Activated CD4-positive, alpha-beta T cell treated with anti-CD3 and anti-CD28 coated beads for 1 hour (primary cell): ENCODE measurements at places on chromosomes 1 and 21.

GRCh38 chr1:208318150-208318734 lies 74.1 kb upstream of the PLXNA2 start:
- DNase-seq = no peak

DNA sequence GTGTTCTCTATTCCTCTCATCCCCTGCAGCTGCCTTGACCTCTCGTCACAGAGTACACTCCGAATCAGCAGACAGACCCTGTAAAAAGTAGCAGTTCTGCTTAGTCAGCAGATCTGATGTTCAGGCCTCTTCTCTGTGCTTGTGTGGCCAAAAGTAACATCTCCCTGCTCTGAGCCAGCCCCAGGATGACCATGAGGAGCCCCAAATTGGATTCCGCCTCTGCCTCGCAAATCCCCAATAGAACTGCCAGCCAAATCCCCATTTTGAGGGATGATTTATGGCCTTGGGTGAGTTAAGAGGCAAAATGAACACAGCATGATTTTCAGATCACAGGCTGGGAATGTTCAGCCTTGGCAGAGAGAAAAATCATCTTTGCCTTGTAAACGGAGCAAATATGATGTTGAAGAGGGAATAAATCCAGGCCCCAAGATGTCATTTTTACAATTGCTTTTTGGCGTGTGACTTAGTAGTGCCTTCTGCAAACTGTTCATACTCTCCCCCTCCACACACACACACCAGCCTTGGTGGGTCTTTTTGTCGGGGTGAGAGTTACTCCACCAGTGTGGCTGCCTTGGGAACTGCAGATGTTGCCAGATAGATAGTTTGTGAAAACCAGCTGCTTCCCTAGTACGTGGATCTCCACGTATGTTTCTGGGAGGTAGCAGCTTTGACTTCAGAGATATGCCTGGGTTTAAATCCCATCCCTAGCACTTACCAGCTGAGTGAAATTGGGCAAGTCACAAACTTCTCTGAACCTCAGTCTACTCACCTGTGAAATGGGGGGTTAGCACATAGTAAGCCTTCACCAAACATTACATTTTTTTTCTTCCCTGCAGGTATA lies 77.8 kb downstream of the MAN1C1 start:
- no peak for DNase-seq

GRCh38 chr1:28441674-28442073 lies 64.2 kb upstream of the RCC1 start:
- no peak for DNase-seq

GRCh38 chr1:66684353-66684752 lies 67.9 kb upstream of the DYNLT5 start:
- no peak for DNase-seq

- no peak for DNase-seq
These were observed 304.7 kb downstream of the TM2D1 start for GRCh38 chr1:61420243-61420642.

- no peak for DNase-seq
These were observed 18.9 kb upstream of the MEAF6 start for GRCh38 chr1:37533317-37534093.

DNA sequence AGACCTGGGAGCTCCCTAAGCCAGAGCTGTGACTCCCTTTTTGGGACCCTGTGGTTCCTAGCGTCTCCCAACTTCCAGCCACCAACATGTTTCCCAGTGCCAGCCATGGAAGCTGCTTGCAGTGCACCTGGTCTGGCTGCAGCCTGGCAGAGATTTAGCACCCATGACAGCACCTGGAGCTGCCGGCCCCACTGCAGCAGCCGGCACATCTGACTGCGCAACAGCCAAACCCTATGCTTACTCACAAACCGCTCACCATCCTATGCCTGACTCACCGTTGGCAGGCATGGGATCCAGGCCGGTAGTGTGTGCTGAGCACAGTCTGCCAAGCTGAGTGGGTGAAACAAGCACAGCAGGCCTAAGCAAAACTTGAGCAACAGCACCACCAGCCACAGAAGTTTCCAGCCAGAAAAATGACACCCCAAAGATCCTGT lies 435.9 kb upstream of the PRMT6 start:
- DNase-seq = no peak

DNA sequence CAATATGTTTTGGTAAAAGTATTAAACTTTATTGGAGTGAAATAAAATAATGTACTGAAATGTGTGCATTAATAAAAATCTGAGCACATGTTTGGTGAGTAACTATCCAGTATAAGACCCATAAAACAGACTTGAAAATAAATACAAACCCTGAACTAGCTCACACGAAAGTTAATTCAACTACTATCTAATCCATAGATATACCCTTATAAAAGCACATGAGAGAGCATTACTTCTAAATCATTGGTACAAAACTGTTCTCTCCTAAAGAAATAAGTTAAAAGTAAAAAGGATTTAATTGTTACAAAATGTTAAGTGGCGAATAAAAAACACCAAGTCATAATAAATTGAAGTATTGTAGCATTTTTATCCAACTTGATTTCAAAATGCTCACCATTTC lies 295.6 kb downstream of the PTPRC start:
- DNase-seq = no peak

DNA sequence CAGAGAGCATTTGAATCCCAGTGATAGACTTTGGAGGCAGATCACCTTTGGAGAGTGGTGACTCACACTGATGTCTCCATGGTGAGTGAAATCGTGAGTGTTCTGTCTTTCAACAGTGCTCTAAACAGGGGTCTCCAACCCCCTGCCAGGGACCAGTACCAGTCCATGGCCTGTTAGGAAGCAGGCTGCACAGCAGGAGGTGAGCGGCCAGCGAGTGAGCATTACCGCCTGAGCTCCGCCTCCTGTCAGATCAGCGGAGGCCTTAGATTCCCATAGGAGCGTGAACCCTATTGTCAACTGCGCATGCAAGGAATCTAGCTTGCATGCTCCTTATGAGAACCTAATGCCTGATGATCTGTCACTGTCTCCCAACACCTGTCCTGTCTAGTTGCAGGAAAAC lies 61.8 kb upstream of the B3GALNT2 start:
- DNase-seq = no peak

DNA sequence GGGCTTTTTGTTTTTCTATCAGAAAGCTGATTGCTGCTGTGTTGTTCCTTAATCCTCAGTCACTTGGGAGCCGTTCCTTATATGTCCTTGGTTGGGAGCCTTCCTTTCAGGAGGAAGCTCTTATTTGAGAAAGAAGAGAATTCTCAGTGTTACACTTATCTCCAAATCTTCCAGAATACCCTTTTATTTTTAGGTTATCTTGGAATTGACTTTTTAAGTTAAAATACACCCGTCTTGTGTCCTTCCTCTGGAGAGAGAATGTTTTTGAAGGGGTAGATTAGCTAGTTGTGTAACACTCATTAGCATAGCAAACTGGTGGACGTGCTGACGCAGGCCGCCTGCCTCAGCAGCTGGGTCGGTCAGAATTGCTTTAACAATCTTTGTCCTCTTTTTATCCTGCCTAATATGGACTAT lies 42.1 kb downstream of the LRRC8B start:
- DNase-seq = no peak

DNA sequence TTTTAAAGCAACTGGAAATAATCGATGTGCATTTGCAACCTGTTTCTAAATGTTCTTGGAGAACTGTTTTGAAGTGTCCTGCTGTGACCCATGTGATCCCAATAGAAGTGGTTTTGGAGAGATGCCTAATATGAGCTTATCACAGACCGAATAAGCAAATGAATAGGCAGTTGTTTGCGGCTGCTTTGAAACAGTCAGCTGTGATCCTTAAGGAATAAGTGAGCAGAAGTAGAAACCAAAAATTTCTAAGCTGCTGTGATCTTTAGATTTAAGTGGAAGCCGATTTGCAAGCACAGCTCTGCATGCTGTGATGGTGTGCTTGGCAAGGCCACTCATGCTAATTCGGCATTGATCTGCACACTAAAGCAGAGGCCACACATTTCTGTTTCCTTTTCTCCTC lies 329.5 kb upstream of the DUSP10 start:
- no peak for DNase-seq

DNA sequence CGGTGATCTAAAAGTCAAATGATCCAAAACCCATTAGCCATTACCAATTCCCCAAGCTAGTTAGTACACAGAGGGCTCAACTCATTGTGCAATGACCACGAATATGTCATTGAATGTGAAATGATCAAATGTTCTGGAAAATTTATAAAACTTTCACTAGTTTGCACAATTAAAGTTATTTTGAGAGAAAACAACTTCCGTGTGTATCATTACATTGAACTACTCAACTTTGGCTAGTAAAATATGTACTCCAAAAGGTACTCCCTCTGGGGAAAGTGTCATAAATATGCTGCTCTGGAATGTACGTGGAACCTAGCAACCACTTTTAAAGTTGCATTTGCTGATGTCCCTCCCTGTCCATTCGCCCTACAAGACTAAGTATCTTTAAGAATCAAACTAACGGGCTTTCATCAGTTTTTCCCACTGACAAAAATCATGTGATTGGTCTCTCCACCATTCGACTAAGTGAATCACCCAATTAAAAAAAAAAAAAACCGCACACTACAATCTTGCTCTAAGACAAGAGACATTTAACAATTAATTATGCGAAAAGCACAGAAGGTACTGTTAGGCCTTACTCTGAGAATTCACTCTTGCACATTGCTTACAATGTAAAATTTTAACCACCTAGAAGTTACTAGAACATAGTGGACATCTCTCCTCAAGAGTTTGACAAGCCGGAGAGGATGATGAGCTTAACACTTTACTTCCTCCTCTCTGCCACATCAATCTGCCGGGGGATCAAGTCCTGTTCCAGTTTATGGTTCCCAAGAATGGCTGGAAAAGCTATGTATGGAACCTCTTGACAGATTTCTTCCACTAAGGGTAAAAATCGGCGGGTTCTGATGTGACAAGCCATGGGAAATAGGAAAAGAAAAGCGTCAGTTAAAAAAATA lies 1.2 kb downstream of the ACBD3 start:
- DNase-seq = no peak

- no peak for DNase-seq
These were observed 112.8 kb upstream of the USP25 start for GRCh38 chr21:15616864-15617574.

DNA sequence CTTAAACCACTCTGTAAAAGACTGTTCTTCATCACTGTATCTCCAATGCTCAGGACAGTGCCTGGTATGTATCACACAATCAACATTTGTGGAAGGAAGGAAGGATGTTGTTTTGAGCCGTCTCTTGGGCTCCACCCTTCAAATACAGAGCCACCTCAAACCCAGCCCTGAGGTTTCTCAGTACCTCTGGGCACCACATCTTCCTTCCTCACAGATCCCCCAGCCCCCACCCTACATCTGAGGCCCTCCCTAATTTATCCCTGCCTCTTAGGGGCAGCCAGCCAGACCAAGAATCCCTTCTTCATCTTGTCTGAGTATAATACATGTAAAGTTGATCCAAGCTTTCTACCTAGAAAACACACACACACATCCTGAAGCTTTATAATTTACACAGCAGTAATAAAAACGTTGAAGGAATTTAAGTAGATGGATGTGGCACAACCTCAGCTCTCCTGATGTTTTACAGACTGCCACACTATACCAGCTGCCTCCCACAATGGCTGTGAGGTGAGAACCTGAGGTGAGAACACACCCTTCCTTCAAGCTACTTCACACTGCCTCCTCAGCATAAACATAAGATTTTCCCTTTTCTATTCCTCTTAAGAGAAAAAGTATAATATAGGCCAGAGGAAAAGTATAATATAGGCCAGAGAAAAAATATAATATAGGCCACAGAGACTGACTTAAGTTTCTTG lies 48.5 kb downstream of the CDC7 start:
- no peak for DNase-seq
